Upper lobe of left lung (tissue), 6 donors: ENCODE measurements at places on chromosomes 11 and 22. TPM values are rescaled to one million over a fixed set of nuclear protein-coding genes. Genes with fewer than 3 reads are reported as not detected.

Gene C11orf16
- 13.6 TPM for total RNA-seq

Gene BAIAP2L2
- 0.94 TPM for total RNA-seq

Gene PLEKHB1
- 21.7 TPM for total RNA-seq

Gene TSGA10IP
- not detected for total RNA-seq

Gene OR8G5
- total RNA-seq: not detected

Gene SELENOO
- total RNA-seq: 23.8 TPM

Gene CPT1A
- total RNA-seq: 55.5 TPM

Gene TMEM151A
- total RNA-seq: 1.9 TPM

Gene EXPH5
- total RNA-seq: 47.0 TPM

- DNase-seq: no peak
Observed at GRCh38 chr11:70387564-70387963, 10.8 kb upstream of the CTTN start.

DNA sequence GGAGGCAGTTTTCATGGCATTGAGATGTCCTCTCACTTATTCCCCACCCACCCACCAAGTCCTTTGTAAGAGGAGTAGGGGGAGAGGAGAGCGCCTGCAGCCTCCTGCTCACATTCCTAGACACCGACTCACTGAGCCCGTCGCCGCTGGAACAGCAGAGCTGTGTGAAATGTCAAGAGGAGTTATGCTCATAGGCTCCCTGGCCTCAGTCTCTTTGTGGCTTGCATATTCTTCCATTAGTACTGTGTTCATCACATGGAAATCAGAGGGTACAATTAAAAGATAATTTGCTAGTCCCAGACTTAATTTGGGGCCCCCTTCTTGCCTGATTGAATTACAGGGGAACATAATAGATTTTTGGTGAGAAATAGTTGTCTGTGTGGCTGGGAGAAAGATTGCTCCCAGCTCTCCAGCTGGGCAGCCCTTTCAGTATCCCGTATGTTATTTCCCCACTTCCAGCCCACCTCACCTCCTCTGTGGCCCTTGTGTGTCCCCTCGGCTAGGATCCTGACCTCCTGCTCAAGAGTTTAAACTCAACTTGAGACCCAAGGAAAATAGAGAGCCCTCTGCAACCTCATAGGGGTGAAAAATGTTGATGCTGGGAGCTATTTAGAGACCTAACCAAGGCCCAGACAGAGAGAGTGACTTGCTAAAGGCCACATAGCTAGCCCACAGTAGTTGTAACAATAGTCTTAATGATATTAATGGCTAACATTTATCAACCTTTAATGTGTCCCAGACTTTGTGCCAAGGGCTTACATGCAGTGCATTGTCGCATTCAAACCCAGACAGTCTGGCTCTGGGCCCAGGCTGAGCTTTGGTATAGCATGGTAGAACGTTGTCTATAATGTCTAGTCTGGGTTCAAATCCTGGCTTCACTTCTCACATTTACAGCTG, 32.2 kb downstream of the LIMK2 start:
- no peak for DNase-seq

DNA sequence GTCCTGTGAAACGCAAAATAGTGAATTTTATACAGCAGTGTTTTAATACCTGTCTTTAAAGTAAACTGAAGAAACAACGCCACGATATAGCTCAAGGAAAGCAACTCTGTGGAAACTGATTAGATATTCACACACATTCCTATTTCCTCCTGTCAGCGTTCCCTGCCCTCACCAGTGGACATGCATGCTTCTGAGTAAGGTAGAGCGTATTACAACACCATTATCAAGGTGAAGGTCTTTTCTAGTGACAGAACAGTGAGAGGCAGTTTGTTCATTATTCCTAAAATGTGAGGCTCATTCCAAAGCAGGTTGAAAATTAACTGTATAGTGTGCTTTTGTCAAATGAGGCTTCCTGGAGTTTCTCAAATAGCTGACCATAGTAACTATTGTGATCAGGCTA, 153.1 kb downstream of the DDX10 start:
- no peak for DNase-seq

DNA sequence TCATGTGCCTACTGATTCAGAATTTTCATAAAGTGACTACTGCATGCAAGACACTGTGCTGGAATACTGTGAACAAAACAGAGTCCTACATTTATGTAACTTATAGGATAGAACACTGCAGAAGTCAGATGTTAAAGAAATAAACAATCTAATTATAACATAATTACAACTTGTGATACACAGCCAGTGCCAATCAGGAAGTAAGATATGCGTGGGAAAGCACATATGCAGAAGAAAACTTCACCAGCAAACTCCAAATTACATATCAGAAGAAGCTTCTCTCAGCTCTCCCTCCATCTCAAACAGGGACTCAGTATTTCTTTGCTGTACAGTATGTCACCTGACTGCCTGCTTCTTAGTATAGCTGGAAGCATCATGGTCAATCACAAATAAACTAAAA, 37.4 kb downstream of the PAK1 start:
- no peak for DNase-seq

GRCh38 chr11:4066910-4067309, 27.7 kb upstream of the RRM1 start:
- no peak for DNase-seq

GRCh38 chr11:113873236-113873626, 2.1 kb downstream of the USP28 start:
- DNase-seq: no peak

- DNase-seq: no peak
Observed at GRCh38 chr11:86041975-86042378, 26.9 kb downstream of the PICALM start.

GRCh38 chr11:8092587-8093424, 11.8 kb downstream of the TUB start:
- peak; percentile 49 for DNase-seq
